ENCODE measurements at places on chromosomes 2 and 18.

DNA sequence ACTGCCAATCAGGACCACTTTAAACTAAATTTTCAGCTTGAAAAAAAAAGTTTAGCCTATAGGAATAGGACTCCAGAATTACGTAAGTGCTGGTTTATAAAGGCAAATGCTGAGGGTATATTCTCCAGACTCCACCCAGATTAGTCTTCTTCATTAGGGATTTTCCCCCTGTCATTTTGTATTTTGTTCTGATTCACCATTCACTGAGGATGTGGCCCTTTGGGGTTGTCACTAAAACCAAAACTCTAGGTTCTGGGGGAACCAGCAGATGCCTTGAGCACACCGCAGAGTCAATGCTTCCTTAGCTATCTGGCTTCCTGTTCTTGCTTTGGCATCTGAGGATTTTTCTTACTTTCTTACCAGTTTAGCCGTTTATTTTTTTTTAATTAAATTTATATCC is 10.5 kb downstream of the SCYGR4 start:
- DNase-seq = no peak

- DNase-seq = no peak
These were observed 43.0 kb upstream of the CHMP1B start for GRCh38 chr18:11808001-11808855.

GRCh38 chr18:47409519-47409918 is 158.1 kb upstream of the SKOR2 start:
- no peak for DNase-seq

DNA sequence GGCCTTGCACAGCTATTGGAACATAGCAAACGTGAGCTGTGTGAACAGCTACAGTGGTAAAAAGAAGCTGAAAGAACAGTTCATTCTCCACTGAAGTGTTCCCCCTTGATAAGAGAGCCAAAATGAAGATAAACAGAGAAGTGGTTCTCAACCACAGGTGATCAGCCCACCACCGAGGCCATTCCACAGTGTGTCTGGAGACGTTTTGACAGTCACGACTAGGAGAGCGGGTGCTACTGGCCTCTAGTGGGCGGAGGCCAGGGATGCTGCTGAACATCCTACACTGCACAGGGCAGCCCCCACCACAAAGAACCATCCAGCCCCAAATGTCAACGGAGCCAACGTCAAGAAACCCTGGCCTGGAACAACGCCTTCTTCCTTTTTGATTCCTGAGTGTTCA is 38.4 kb downstream of the ADCY3 start:
- no peak for DNase-seq

- DNase-seq = peak; percentile 73
These were observed 53.6 kb downstream of the PKDCC start for GRCh38 chr2:42101206-42102023.

GRCh38 chr2:635687-636621 is 41.3 kb downstream of the TMEM18 start:
- no peak for DNase-seq
